ENCODE measurements at places on chromosomes 16 and 17.

DNA sequence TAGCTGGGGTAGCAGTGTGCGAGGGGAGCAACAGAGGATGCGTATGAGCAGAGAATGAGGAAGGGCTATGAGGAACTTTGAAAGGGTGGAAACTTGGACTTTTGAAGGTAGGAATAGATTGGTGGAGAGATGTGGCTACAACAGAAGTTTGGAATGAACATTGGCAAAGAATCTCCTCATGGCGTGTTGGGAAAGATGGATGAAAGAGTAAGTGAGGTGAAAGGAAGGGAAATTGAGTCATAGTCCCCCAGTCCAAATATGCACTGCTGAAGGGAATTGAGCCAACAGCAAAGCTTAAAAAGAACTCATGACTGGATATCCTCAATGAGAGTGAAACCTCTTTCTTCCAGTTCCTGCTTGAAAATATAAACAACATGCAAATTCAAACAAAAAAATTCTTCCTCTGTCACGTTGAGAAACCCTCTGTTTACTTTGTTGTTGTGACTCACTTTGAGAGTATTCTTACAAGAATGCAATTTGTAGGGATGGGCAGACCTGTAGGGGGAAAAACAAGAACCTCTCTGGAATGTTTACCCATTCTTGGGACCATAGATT, 313.2 kb upstream of the KCNJ16 start:
- DNase-seq: no peak

GRCh38 chr17:28726226-28726626, at the start of gene TLCD1:
Gene TLCD1, minus strand, starts transcription at chr17:28726233. Its CDS starts 136 bp downstream, at chr17:28726097.
- DNase-seq: peak; percentile 32

GRCh38 chr16:12747261-12747660, 56.4 kb downstream of the CPPED1 start:
- no peak for DNase-seq

DNA sequence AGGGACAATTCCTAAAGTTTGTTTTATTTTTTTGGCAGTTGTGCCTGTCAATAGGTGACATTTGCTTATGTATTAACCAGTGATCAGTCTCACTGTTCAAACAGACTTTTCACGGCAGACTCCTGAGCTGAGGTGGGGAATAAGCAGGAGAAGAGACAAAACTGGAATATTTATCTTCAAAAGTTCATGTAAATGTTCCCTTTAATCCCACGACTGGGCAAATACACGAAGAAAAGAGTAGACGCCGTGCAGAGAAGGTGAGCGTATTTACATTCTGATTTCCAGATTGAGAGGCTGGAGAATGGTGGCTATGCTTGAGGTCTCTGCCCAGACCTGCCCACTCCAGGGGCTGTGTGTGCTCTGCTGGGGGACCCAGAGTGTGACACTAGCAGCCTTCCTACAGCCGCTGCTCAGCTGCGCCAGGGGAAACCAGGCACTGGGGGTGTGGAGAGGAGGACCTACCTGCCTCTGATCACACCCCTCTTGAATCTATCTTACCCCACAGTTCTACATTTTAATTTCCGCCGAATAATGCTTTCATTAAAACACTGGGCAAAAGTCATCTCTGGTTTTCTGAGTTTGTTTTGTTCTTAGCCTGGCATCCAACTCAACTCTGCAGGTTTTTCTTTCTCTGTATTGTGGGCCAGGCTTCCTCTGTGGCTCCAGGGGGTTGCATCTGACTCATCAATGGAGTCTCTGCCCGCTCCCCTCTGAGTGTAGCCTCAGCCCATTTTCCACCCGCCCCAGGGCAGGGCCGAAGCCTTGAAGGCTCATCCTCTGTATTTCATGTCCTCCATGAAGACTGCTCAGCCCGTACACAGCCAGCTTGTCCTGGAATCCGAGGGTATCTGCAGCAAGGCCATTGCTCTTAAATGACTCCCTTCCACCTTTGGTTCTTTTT, 237.1 kb downstream of the NTN1 start:
- no peak for DNase-seq

- DNase-seq: no peak
Measured at GRCh38 chr17:30793282-30793977, 31.1 kb downstream of the CRLF3 start.

DNA sequence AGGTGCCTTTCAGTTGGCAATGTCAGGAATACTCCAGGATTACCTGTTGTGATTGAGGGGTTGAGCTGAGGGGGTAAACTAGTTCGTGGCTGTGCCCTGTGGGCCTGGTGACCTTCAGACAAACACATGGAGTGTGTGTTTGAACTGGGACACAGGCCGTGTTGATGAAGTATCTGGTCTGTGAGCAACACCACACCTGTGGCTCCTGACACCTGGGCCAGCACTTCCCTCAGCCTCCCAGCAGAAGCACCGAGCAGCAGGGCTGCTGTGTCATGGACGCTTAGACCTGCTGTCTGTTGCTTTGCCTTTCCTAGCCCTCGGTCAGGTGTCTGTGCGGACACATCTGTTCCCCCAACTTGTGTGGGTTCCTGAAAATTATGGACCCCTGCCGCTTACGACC, 82.9 kb downstream of the KSR1 start:
- no peak for DNase-seq

GRCh38 chr16:4618645-4619418, 4.1 kb upstream of the UBALD1 start:
- no peak for DNase-seq

GRCh38 chr17:49748791-49749190, 15.1 kb downstream of the FAM117A start:
- no peak for DNase-seq

- DNase-seq: no peak
Measured at GRCh38 chr16:12293913-12294312, 317.4 kb downstream of the SNX29 start.

- DNase-seq: no peak
Measured at GRCh38 chr17:12659500-12659899, 6.2 kb upstream of the MYOCD start.

DNA sequence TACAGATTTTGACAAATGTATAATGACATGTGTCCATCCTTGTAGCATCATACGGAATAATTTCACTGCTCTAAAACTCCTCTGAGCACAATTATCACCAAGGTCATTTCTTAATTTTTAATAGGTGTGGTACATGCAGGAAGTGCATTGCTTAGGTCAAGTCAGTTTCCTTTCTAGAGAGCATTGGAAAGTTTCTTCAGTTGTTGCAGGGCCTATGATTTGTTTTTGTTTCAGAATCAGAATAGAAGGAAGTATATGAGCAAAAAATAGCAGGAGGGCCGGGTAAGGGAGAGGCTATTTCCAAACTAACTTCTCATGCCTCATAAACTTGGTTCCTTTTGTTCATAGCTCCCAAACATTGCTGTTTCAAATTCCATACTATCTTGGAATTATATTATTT, 24.0 kb upstream of the SLFN5 start:
- no peak for DNase-seq

DNA sequence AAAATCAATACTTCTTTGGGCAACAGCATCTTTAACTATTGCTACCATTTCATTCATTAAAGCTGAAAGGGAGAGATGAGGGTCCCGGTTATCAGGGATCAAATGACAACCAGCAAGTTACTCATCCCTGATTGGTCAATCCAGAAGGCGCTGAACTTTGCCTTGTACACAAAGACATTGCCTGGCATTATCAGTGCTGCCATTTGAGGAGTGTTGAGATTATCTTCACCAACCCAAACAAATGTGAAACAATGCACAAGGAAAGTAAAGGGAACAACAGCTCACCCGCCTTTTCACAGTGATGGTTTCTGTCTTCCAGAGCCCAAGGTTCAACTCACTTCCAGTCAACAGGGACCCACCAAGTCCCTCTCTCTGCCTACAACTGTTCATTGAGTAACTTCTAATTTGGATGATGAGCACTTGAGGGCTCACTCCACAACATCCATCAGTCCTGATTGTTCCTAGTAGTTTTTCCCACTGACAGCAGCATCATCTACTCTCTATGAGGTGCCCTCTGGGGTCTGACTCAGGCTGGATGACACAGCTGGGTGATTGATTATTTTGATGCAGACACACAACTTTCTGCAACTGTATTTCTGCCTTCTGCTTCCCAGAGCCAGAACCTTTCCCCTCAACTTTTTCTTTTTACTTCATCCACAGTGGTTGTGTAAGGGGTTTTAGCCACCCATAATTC, 32.0 kb downstream of the LYRM9 start:
- DNase-seq: no peak

DNA sequence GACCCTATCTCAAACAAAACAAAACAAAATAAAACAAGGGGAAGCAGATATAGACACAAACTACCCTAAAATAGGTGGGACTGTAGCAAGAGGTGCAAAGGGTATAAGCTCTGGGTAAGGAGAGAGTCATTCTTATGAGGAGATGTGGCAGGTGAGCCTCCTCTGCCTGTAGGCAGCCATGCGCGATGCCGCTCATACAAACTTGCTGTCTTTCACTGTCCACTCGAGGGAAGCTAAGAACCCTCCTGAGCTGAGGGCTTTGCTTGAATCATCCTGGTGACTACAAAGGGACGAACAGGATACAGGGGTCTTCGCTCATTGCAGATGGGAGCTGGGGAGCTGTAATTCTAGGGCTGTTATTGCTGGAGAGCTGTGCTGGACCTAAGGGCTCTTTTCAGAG, 14.8 kb upstream of the IL27 start:
- DNase-seq: no peak

- DNase-seq: no peak
Measured at GRCh38 chr17:74181341-74181740, 22.1 kb upstream of the RPL38 start.

GRCh38 chr17:46072998-46073397, 73.9 kb downstream of the STH start:
- DNase-seq: no peak

DNA sequence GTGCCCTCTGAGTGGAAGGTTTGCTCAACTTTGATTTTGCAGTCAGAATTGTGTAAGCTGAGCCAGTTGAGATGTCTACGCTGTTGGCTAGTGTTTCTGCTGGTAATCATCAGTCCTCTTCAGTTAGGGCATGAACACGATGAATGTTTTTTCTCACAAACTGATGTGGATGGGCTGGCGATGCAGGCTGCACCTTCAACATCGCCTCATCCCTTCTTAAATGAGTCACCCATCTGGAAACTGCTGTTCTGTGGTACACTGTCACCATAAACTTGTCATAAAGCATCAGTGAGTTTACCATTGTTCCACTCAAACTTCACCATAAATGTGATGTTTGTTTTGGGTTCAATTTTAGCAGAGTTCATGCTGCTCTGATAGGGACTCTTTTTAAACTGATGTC, 8.4 kb downstream of the C16orf95 start:
- no peak for DNase-seq

DNA sequence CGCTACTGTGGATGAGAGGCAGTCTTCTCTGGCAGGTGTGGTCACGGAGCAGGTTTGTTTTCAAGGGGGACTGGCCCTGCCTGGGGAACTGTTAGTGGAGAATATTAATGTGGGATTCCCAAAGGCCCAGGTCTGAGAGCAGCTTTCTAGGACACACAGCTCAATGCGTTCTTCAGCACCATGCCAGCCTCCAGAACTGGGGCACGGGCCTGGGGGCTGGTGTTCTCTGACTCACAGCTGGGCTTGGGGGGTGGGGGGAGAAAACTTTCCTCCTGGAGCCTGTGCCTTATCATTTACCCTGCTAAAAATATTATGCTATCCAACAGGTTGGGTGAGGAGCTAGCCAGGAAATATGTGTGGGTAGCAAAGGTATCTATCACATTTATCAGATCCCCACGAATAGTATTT, 13.5 kb upstream of the LHX1 start:
- DNase-seq: no peak

GRCh38 chr16:4376893-4377572, 5.4 kb downstream of the VASN start:
- DNase-seq: no peak

DNA sequence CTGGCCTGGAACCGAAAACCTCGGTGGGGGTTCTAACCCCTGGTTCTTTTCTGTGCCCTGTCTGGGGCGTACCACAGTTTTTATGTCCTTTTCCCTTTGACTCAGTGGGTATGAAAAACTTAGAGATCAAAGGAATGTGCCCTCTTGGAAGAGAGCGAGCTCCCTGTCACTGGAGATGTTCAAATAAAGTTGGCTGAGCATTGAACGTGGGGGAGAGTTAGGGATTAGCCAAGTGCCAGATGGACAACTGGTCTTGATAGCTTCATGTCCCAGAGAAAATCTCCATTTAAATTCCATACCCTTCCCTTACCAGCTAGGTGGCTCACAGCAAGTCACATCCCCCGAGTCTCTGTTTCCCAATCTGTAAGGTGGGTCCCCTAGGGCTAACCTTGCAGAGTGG, 9.5 kb downstream of the ADGRG1 start:
- DNase-seq: no peak

DNA sequence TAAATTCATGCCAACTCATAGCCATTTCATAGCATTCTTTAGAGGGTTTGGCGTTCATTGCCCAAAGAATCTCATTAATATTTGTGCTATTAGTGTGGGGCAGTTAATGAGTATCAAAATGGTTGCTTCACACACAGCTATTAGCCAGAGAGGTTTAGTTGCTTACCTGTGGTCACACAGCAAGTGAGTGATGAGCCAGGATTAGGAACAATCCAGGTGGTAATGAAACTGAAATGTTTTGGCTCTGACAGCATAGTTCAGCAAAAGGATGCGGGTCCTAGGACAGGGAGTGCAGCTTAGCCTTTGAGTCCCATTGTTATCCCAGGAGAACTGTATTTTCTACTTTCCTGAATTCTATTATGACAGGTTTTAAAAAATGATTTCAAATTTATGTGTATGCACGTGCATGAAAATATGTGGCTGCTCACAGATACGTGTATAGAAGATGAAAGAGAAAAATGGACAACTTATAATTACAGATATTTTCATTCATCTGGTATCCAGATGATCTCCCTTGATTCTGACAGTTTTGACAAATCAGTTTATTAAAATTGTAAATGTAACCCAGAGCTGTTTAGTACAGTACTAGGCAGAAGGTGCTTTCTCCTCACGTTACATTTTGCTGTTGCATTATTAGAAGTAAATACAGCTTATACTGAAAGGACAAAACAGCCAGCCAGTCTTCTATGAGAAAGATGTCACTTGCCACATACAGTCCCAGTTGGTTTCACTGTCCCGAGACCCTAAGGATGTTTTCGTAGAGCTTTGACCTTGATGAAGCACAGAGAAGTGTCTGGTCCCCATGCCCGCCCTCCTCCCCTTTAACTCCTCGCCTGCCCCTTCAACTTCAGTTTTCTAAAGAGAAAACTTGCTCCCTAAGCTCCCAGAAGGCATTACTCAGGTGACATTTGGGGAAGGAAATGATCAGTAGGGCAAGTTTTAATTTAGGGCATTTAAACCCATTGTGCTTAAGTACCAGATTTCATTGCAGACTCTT, 99.8 kb upstream of the TBX2 start:
- no peak for DNase-seq
